ENCODE measurements at places on chromosomes 1 and 21.

- DNase-seq, result no peak
Observed at GRCh38 chr21:32211306-32211705, 67.5 kb downstream of the MIS18A start.

DNA sequence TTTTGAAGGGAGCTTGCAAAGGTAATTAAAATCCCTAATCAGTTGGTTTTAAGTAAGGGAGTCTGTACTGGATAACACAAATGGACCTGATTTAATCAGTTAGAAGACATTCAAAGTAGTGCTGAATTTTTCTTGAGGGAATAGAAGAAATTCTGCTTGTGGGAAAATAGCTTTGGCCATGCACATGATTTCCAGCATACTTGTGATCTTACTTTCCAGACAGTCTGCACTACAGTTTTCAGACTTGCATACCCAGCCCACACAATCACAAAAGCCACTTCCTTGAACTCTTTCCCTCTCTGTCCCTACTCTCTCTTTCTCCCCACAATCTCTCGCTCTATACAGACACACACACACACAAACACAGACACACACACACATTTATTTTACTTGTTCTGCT, 852.1 kb downstream of the PLA2G4A start:
- no peak for DNase-seq

- peak; percentile 65 for DNase-seq
Observed at GRCh38 chr1:212030936-212031528, 4.3 kb downstream of the INTS7 start.

GRCh38 chr1:27430903-27431600, 38.6 kb downstream of the GPR3 start:
- DNase-seq, result no peak

DNA sequence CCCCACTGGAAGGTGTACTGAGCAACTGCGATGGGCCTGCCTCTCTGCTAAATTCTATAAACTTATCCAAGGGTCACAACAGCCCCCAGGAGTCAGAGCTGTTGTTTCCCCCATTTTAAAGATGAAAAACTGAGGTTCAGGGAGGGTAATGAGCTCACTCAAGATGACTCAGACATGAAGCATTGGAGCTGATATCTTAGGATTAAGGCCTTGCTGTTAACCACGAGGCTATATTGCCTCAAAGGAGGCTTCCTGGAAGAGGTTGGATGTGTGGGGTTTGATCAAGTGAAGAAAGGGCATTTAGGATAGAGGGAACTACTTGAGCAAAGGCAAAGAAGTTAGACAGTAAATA, 6.7 kb downstream of the LDLRAP1 start:
- DNase-seq, result no peak

- no peak for DNase-seq
Observed at GRCh38 chr1:16967095-16967575, 13.3 kb downstream of the MFAP2 start.

- no peak for DNase-seq
Observed at GRCh38 chr1:87201768-87202167, 126.9 kb upstream of the LMO4 start.

GRCh38 chr1:54163573-54163972, 10.8 kb upstream of the CDCP2 start:
- no peak for DNase-seq

DNA sequence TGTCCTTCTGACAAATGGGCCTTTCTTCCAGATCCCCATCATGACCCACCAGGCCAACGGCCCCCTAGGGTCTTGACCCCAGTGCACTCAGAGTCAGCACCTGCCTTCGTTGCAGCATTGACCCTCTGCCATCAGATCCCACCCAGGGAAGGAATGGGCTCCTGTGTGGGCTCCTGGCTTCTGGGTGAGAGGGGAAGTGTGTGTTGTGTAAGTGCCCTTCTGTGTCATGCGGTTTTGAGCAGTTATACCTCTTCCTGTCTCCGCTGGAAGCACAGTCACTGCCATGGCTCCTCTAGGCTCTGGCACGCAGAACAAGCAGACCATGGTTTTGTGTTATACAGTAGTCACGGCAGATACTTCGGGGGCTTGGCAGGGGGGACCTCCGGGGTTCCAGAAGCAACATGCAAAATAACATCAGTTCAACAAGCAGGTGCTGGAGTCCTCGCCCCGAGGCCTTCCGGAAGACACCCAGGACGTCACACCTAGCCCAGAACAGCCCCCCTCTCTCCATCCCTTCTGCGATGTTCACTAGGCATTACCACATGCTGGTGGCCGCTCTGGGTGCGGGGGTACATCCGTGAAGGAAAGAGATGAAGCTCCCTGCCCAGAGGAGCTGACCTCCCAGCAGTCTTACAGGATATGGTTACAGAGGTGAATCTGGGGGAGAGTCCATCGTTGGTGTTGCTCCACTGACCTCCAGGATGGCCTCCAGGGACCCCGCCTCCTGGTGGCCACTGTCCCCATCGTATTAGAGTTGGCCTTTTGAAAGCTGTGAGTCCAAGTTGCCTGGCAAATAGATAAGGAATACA, 17.4 kb upstream of the KCNAB2 start:
- no peak for DNase-seq

- no peak for DNase-seq
Observed at GRCh38 chr1:72006092-72006491, 276.2 kb downstream of the NEGR1 start.

GRCh38 chr1:162676087-162676486, 43.8 kb downstream of the DDR2 start:
- no peak for DNase-seq

GRCh38 chr1:78176448-78176847, 130.7 kb downstream of the GIPC2 start:
- DNase-seq, result no peak

- no peak for DNase-seq
Observed at GRCh38 chr1:117698398-117699160, 92.7 kb downstream of the TENT5C start.

GRCh38 chr1:198498103-198498385, 42.4 kb downstream of the ATP6V1G3 start:
- no peak for DNase-seq

GRCh38 chr21:35150562-35151226, 101.6 kb upstream of the RUNX1 start:
- DNase-seq, result no peak

- DNase-seq, result no peak
Observed at GRCh38 chr1:113784104-113784779, 25.0 kb upstream of the PHTF1 start.

- no peak for DNase-seq
Observed at GRCh38 chr1:226788965-226789364, 49.9 kb upstream of the ITPKB start.

DNA sequence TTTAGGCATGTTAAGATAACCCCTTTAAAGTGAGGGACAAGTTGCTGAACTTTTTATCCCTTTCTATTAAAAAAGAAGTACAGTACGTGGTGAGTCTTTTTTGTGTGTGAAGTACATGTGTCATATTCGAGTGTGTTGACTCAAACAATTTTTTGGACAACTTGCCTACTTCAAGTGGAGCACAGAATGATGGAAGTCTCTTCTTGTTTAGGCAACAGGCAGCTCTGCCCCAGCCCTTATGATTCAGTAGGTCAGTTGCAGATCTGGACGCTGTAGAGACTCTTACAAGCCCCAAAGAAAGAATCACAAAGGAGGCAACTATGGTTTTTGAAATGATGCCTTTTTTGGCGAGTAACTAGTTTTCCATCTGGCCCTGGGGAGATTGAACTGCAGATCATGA, 14.4 kb upstream of the ZFP69B start:
- DNase-seq, result no peak

DNA sequence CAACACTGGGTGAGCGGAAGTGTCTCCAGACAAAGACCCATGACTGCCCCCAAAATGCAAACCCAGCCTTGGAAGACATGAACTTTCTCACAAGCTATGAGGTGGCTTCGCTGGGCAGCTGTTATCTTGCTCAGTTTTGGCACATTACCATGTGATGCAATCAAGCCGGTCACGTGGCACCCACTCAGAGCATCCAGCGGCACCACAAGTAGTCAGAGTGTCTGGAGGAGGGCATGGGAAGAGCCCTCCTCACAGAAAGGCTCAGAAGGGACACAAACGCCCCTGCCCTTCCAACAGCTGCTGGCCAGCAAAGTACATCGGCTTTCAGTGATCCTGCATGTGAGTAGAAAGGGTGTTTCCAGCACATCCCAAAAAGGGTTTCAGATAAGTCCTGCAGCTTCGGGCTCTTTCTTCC, 145.5 kb upstream of the IRF2BP2 start:
- peak; percentile 69 for DNase-seq

GRCh38 chr1:180603223-180603849, 28.5 kb upstream of the XPR1 start:
- no peak for DNase-seq

DNA sequence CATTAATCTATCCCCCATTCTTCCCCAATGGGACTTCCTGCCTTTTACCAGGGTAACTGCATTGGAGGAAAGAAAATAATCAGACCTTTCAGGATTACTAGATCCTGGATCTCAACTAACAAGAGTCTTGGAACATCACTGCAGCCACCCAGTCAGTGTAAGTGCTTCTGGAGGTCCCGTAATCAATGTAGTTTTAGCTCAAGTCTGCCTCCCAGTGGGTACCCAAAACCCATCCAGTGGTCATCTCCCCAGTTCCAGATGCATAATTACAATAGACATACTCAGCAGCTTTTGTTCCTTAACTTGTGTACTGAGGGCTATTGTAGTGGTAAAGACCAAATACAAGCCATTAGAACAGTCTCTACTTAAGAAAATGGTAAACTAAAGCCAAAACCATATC, 319.1 kb downstream of the GPATCH2 start:
- no peak for DNase-seq

DNA sequence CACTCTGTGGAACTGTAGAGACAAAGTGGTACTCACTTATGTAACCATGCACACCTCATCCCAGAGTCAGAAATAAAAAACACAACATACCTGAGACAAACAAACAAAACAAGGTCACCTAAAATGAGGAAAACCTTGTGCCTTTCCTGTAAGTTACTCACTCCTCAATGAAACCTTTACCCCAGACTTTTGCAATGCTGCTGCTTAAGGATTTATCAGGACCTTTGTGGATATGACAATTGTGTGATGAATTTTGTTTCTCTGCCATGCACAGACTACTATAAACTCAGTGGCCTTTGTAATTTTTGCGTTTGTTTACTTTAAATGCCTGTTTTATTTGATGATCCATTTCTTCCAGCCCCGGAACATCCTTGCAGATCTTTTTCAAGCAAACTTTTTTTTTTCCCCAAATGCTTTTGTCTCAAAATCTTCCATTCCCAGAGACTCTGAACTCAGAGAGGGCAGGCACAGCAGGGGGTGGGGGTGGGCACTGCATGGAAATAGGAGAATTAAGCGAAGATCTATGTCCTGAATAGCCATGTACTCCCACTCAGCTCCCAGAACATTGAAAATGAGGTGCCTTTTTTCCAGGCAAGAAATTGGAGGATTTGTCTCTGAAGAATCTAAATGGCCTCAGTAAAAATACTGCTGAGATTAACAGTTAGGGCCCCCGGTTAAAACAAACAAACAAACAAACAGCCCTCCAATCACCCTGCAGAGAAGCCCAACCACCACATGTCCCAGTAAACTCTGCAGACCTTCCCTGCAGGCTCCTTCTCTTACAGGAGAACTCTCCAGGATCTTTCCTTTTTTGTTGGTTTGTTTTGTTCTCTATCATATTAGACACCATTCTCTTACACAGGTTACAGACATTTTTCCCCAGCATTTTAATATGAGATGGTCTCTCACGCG, 22.6 kb upstream of the SIM2 start:
- no peak for DNase-seq

DNA sequence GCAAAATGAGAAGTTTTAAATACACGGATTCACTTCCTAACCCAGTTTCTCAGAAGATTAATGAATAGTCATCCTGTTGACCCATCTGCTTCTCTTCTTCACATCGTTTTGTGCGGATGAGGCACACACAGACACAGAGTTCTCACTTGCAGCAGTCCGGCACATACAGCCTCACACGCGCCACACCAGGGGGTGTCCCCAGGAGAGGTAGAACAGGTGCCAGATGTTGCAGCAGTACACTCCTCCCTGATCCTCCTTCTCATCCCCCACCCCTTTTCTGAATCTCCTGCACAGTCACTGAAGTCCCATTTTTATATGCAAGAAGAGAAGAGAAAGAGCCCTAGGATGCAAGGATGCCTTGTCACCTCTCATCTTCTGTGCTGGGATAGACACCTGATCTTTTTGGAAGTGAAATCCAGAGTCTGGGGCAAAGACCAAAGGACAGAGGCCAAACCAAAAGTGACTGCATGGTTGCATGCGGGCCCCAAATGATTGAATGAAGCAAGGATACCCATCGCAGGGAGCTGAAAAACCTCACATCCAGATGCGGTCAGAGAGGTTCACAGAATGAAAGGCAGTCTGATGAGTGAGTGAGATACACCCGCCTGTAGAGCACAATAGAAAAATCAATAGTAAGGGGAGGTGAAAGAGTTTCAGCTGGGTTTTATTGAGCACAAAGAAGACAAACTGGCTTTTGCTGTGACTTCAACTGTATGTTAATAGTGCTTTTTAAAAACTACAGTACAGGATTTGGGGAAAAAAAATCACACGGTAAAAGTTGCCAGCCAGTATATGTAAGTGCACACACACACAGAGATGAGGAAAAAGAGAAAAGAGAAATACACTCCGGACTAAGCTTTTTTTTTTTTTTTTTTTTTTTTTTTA, 28.9 kb downstream of the PBX1 start:
- no peak for DNase-seq

GRCh38 chr1:66090859-66091457, 298.3 kb downstream of the PDE4B start:
- DNase-seq, result no peak

DNA sequence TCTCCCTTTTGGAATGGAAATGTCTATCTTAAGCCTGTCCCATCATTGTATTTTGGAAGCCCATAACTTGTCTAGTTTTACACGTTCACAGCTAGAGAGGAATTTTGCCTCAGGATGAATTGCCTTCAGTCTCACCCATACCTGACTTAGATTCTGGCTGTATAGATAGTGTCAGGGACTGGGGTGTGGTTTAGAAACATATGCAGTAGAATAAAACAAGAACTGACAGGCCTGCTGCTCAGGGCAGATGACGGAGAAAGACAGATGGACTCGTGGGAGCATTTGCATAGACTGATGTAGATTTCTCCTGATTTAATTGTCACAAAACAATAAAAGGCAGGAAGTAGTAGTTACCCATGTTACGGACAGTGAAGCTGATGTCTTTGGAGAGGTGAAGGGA, 166.7 kb downstream of the UCK2 start:
- DNase-seq, result no peak

GRCh38 chr1:162159515-162159914, 90.0 kb downstream of the NOS1AP start:
- no peak for DNase-seq

GRCh38 chr1:109828756-109829505, 65.2 kb upstream of the EPS8L3 start:
- no peak for DNase-seq

DNA sequence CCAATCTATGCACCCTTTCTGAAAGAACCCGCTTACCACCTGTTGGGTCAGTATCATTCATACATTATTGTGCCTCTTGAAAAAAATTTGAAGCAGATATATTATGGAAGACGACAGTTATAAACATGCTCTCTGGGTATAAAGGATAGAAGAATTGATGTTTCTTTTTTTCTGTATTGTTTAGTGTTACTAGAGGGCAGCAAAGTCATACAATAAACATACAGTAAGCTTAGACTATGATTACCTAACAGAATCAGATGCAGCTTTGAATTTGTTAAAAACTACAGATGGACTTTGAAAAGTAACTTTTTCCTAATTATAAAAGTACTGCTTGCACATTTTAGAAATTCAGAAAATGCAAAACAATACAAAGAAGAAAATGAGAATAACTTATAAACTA, 11.1 kb upstream of the PAXBP1 start:
- DNase-seq, result no peak
